ENCODE measurements at places on chromosomes 6 and 20.

DNA sequence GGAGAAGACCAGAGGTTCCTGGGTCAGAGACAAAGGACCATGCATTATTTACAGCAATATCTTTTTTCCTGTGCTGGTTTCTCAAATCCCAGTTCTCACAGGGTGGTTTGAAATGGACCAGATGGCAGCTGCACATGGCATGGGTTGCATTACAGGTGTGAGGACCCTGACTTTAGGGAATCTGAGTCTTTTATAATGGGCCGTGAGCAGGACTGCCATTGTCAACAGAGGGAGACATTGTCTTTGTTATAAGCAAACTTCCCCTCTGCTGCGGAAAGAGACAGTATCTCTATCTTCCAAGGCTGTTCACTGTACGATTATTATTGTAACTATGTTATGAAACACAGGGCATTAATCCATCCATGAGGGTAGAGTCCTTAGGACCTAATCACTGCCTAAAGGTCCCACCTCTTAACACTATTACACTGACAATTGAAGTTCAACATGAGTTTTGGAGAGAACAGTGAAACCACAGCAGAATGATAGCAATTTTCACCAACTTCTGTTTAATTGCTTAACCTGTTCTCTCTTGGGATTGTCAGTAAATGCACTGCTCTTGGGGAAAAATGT, 156.1 kb upstream of the AGPAT4 start:
- peak; percentile 57 for DNase-seq

DNA sequence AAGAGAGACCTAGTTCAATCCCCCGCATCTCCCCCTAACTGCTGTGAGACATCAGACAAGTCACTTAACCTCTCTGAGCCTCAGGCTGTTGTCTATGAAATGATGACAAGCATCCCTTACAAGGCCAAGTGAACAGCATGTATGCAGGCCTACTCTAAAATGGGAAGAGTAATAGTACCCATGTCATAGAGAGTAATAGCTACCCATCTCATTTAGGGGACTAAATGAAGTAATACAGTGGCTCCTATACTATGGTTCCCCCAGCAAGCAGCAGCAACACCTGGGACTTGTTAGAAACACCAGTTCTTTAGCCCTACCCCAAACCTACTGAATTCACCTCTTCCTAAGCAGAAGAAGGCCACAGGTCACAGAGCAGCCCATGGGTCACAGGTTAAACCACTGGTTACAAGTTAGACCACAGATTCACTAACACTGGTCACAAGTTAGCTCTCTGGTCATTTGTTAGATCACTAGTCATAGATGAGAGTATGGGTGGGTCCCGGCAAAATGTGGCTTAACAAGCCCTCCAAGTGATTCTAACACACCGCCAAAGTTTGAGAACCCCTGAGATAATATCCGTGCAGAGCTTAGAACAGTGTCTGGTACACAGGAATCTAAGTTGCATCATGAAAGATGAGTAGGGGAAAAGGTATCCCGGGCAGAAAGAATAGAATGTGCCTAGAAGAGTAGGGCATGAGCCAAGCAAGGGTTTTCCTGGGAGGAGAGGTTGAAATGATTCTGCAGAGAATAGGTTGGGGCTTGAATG, 1.4 kb downstream of the DEFB124 start:
- DNase-seq, result peak; percentile 30

DNA sequence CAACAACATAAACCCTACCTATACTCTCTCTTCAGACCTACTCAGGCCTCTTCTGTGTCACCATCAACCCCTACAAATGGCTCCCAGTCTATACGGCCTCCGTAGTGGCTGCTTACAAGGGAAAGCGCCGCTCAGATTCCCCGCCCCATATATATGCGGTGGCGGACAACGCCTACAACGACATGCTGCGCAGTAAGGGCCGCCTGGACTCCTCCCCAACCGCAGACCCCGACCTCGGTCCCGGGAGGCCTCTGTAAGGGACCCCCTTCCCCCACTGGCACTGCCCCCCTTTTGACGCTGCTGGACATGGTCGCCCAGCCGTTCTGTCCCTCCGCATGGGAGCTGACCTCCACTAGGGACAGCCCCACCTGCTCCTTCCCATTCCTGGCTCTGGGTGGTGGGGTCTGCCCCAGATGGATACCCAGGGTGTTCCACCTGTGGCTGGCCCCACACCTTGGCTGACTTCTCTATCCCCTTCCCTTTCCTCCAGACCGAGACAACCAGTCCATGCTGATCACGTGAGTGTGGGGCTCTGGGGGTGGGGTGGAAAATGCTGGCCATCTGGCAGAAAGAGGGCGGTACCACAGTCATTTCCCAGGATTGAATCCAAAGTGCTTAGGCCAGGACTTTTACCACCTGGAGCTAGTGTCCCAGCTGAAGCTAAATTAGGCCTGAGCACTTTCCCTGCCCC, 25.0 kb downstream of the MYH7B start:
- DNase-seq, result no peak

GRCh38 chr20:237489-237888, 10.4 kb downstream of the DEFB129 start:
- no peak for DNase-seq

DNA sequence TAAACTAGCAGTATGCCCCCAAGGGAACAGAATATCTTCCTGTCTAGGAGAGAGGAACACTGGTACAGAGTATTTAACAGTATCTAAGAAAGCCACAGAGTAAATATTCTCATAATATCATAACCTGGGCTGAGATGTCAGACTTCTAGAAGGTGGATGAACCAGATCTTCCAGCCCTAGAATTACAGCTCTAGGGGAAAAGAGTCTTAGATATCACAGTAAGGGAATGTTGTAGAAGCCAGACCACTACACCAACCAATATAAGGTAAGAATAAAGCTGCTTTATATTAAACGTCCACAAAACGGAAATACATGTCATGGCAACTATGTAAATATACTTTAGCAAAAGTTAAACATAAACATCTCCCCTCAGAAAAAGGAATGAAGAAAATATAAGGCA, 12.4 kb downstream of the SERINC1 start:
- no peak for DNase-seq

- DNase-seq, result peak; percentile 61
These were observed 30.8 kb downstream of the IL20RA start for GRCh38 chr6:137013738-137014602.

DNA sequence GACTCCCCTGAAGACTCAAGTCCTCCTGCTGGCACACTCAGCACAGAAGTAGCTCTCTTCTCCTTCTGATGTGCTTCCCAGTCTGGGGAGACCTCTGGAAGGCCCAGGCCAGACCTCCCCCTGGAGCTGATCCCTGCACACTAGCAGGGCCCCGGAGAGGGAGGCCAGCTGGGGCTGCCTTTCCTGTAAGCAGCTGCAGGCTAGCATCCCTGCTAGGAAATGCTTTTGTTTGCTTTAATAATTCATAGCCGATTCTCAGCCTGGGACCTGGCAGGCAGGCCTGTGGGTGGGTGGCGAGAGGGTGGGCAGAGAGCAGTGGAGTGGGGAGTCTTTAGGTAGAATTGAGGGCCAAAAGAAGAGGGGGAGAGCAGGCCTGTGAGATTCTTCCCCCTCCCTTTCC, 5.2 kb downstream of the EBF4 start:
- no peak for DNase-seq

DNA sequence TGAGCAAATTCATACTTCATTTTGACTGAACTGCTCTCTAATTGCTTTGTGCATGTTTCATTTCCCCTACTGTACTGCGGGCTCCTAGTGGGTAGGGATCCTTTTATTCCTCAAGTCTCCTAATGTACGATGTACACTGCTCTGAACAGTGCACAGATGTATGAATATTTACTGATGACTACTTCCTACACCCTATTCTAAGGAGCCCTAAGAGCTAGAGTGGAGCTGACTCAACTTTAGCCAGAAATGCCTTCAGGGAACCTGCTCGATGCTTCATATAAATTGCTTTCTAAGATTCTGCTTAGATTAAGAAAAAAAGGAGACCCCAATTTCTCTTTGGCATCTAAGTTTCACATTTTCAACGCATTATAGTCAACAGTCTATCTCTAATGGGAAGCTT, 47.6 kb upstream of the SPDEF start:
- DNase-seq, result peak; percentile 56

GRCh38 chr20:59958123-59958522, at the start of gene CDH26:
TSS of gene CDH26 (plus strand) at chr20:59958423. CDS start at chr20:59958727, 304 bp downstream.
- DNase-seq, result no peak

DNA sequence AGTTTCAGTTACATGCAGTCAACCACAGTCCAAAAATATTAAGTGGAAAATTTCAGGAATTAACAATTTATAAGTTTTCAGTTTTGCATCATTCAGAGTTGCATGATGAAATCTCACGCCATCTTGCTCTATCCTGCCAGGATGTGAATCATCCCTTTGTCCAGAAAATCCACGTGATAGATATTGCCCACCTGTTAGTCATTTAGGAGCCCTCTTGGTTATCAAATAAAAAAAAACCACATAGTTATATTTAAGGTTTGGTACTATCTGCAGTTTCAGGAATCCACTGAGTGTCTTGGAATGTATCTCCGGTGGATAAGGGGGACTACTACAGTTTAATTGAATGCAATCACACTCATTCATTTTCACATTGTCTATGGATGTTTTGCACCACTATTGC, 1249.0 kb upstream of the CITED2 start:
- peak; percentile 83 for DNase-seq

- no peak for DNase-seq
These were observed 10.3 kb upstream of the MAPK13 start for GRCh38 chr6:36120018-36120417.

DNA sequence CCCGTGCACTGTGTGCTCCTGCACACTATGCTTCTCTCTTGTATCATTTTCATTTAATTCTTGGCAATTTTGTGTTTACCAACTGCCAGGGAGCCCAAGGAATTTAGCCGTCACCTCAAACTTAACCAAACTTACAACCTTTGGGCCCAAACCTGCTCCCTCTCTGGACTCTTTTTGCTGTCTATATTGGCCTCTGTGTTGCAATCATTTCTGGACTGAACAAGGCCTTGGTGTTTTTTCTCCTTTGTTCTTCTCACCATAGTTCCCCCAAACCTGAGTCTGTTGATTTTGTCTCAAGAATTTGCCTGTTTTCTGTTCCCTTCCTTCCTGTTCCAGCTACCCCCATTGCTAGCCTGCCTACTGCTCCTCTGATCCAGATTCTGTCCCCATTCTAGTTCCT, 19.2 kb downstream of the DCBLD1 start:
- DNase-seq, result no peak

- DNase-seq, result no peak
These were observed 355.1 kb downstream of the EPM2A start for GRCh38 chr6:145380186-145380585.

GRCh38 chr6:56986611-56987010, 31.7 kb downstream of the BEND6 start:
- DNase-seq, result no peak

- DNase-seq, result peak; percentile 8
These were observed 98.9 kb downstream of the TBC1D7 start for GRCh38 chr6:13229205-13230085.

DNA sequence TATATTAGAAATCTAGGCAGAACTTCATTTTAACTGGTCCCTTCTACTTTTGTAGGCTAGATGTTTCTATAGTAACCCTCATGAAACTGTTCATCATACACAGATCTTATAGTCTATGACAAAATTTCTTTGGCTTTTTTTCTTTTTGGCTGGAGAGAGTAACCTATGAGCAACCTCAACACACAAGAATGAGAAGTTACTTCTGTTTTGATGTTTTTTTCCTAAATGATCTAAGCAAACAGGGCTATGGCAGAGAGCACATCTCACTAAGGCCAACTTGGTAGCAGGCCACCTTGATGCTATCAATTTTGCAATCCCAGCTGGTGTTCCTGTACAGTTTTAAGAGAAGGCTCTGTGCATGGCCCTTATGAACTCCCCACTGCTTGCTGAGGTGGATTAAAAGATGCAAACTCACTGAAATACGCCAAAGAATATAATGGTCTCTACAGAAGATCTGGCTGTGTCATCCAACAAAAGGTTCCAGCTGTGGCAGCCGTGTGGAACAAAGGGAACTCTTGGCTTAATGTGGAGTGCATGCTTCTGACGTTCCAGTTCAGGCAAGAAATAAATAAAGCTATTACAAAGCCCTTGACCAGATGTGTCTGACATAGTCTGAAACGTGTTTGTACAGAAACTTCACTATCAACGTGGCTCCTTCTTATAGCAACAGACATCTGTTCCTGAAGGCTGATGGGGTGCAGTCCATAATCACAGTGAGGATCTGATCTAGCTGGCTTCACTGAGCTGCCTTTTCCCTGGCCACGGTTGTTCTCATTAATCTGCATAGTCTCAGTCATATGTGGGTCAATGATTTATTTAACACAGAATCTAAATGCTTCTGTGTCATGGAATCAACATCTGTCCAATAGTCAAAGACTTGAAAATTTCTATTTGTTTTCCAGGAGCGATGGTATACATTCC, 481.1 kb downstream of the BMP2 start:
- no peak for DNase-seq

- no peak for DNase-seq
These were observed 13.9 kb upstream of the BCLAF1 start for GRCh38 chr6:136303516-136303915.

DNA sequence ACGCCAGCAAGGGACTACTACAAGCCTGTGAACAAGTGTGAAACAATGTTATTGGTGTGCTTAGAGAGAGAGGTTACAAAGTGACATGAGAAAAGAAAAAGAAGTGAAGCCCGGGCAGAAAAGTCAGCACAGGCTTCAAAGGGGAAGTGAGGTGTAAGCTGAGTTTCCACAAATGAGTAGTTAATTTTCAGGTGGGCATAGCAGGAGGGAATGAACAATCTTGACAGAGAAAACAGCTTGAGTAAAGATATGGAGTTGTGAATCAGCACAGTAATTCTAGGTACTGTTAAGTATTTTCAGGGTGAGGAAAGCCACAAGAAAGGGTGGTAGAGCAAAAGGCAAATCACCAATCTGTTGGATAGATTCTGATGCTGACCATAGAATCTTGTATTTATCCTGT, 4.3 kb downstream of the KCNQ5 start:
- no peak for DNase-seq

- no peak for DNase-seq
These were observed 179.5 kb downstream of the SYNDIG1 start for GRCh38 chr20:24648919-24649318.

GRCh38 chr6:38270367-38270766, 369.4 kb downstream of the BTBD9 start:
- peak; percentile 47 for DNase-seq

DNA sequence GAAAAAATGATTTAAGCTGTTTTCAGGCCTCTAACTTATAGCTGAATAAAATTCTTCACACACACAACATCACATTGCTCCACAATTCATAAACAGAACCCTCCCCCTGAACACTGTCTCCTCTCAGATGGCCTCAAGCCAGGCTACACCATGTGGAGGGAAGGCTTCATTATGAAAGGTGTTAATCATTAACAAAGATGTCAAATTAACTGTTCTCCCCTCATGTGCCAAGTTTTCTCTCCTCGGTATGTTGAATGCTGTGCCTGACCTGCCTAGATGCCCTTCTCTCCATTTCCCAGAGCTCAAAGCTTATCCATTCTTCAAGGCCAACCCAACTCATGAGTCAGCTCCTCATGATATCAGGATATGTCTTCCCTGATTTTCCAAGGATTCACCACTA, 210.4 kb downstream of the GMDS start:
- no peak for DNase-seq

GRCh38 chr6:44117397-44118128, 9.7 kb downstream of the MRPL14 start:
- peak; percentile 56 for DNase-seq

GRCh38 chr20:19004975-19005374, 191.4 kb downstream of the SCP2D1 start:
- no peak for DNase-seq

Measured in ELR (cell line).